ENCODE measurements at places on chromosomes 4 and X.
A peak's percentile ranks its signal among the peaks of the same experiment; 100 is the strongest.

DNA sequence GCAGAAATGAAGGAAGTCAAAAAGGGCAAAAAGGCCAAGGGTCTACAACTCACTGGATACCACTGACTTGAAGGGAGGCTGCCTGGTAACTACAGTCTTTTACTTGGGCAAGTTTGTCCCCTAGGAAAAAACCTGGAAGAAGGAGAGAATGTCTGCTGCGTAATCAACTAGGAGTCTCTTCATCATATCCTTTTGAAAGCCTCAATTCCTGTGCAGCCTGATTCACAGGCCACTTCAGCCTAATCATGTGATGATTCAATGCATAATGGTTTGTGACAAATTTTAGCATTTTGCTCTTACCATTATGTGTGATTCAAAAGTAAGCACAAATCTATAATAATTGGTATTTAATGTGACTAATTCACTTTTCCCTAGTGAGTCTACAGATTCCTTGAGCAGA, 273.6 kb downstream of the FRMPD4 start:
- DNase-seq, result no peak

DNA sequence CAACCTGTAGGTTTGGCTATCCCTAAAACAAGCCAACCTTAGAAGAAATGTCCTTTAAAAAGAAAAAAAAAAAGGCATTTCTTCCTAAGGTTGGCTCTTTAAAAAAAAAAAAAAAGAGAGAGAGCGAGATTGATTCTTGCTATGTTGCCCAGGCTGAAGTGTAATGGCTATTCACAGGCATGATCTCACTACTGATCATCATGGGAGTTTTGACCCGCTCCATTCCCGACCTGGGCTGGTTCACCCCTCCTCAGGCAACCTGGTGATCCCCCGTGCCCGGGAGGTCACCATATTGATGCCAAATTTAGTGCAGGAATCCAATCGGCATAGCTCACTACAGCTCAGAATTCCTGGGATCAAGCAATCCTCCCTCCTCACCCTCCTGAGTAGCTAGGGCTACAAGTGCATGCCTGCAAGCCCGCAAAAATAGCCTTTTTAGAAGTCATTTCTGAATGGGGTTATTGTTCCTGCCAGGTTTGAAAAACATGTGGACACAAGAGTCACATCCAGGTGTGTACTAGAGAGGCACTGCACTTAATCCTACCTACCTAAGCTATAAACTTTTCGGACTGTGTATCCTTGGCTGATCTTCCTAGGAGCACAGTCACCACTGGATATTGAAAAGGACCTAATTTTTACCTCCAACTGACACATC, 61.4 kb upstream of the ZCCHC13 start:
- no peak for DNase-seq

GRCh38 chr4:2906218-2906617, 57.0 kb downstream of the NOP14 start:
- DNase-seq, result no peak

- no peak for DNase-seq
Measured at GRCh38 chr4:41885456-41885855, 49.8 kb upstream of the TMEM33 start.

GRCh38 chr4:81905971-81906370, 434.3 kb upstream of the RASGEF1B start:
- no peak for DNase-seq

- DNase-seq, result no peak
Measured at GRCh38 chr4:147425019-147425418, 55.9 kb upstream of the EDNRA start.

GRCh38 chr4:143354990-143355389, 18.3 kb downstream of the GAB1 start:
- DNase-seq, result no peak

GRCh38 chr4:81606801-81607501, 135.2 kb upstream of the RASGEF1B start:
- DNase-seq, result no peak

DNA sequence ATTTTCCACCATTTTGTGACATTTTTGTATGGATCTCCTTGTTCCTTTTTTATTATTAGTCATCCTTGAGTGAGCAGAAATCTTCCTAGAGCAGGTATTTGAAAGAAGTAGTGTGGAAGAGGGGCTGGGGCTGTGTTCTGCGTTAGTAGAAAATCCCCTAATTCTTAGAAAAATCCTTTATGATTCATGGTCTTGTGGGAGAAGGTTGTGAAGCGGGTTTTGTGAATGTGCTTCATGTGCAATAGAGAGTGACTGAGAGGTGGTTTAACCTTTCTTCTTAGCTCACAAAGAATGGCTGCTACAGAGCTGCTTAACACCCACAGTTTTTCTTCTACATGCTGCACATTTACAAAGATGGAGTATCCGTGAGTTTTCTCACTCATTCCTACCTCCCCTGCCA, 220.5 kb downstream of the IDS start:
- DNase-seq, result no peak

DNA sequence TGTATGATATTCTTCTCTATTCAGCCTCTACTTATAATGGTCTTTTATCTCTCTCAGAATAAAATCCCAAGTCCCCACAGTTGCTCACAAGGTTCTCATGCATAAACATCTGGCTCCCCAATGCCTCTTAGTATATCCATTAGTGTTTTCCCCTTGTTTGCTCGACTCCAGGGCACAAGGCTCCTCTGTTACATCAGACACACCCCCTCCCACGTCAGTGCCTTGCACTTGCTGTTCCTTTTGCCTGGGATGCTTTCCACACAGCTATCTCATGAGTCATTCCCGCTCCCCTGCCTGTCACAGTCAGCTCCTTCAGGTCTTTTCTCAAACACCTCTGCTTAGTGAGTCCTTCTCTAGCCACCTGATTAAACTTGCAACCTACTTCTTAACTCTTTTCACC, 260.2 kb downstream of the IL1RAPL1 start:
- peak; percentile 93 for DNase-seq

- DNase-seq, result no peak
Measured at GRCh38 chr4:169252339-169253112, 18.2 kb downstream of the SH3RF1 start.

DNA sequence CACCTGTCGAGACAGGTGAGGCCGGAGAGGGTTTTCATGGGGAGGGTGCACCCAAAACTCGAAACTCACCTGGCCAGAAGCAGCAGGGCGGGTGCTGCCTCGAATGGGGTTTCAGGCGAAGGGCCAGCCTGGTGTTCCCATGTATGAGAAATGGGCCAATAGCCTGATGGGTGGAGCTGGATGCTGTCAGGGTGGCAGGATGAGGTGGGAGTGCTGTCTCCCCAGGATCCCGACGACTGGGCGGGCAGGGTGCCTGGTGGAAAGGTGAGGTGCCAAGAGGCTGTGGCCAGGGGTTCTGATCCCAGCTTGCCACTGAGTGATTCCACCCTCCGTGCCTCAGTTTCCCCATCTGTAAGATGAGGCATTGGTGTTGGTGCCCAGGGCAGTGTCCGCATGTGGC, 16.8 kb upstream of the SH3TC1 start:
- no peak for DNase-seq

GRCh38 chr4:87322754-87323153, at the start of gene HSD17B13:
Gene HSD17B13, minus strand, starts transcription at chr4:87322882. Its CDS starts 41 bp downstream, at chr4:87322841.
- DNase-seq, result no peak

- no peak for DNase-seq
Measured at GRCh38 chr4:180717451-180718033, 1525.7 kb upstream of the TENM3 start.

DNA sequence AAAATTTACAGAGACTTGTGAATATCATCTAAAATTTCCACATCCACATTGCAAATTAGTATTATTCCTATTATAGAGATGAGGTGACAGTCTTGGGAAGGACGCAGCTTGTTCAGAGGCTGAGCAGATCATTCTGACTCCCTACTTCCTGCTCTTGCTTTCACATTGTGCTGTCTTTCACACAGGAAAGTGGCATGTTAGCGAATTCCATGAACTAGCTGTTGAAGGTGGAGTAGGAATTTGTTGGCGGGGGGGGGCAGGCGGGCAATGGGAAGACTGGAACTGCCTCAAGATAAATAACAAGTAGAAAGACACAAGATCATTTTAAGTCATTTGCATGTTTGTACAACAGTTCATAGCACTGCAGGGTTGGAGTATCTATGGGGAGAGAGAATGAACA, 2.3 kb downstream of the PF4V1 start:
- no peak for DNase-seq

GRCh38 chrX:111180750-111181240, 84.8 kb downstream of the PAK3 start:
- DNase-seq, result no peak

GRCh38 chr4:15740764-15741404, 37.2 kb upstream of the CD38 start:
- DNase-seq, result no peak

GRCh38 chr4:154490583-154491340, 837 bp downstream of the DCHS2 start:
- DNase-seq, result no peak

DNA sequence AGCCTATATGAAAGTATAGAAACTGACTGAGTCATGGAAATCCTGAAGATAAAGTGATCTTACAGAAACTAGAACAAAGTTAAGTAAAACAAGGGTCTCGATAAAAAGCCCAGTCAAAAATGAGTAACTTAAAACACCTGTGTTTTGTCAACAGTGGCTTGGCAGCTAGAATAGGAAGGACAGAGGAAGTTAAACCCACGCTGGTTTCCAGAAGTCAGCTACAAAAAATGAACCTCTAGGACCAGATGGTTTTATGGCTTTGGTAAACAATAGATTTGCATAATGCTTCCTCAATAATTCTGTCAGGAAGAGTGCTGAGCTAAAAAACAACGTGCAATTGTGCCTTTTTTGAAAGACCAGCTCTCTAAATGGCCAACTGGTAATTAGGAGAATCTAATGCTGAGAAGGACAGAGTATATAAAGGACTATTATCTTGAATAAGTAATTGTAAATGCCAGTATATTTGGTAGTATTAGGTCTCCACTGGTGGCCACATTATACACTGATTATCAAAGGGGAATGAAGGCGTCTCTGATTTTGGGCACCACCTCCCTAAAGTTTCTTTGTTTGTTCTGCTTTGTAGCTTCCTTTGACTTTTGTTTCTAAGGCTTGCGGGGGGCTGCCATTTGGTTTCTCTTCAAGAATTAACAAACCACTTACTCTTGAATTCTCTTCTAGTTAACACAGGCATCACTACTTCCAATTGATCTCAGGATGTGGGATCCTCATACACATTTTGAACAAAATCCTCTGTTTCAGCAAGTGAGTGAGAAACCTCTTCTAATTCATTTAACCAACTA, 72.2 kb upstream of the PPP3CA start:
- DNase-seq, result no peak

DNA sequence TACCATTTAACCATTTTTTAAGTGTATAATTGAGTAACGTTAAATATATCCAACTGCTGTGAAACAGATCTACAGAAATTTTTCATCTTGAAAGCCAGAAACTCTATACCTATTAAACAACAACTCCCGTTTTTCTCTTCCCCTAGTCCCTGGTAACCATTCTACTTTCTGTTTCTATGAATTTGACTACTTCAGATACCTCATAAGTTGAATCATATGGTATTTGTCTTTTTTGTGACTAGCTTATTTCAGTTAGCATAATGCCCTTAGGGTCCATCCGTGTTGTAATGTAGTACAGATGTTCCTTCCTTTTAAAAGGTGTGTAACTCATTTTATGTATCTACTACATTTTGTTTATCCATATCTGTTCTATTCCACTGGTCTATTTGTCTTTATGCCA, 48.7 kb downstream of the STAG2 start:
- no peak for DNase-seq

DNA sequence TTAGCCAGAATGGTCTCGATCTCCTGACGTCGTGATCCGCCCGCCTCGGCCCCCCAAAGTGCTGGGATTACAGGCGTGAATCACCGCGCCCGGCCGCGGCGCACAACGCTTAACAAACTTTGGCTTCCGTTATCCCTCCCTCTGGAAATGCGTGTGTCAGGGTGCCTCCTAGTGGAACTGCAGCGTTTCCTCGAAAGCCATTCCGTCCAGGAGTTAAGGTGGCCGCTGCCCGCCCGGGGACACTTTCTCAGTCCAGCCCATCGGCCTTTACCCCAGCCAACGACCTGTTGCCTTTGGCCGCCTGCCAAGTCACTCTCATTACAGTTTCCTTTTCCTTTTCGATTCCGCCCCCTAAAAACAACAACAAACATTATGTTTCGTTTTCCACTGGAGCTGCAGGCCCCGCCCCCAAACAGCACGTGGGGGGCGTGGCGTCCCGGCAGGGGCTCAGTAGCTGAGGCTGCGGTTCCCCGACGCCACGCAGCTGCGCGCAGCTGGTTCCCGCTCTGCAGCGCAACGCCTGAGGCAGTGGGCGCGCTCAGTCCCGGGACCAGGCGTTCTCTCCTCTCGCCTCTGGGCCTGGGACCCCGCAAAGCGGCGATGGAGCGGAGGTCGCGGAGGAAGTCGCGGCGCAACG, at the start of gene HERC5:
Gene HERC5, plus strand, starts transcription at position 450 of the 637 bp plus-strand sequence. Its CDS starts 151 bp downstream, at position 601.
- DNase-seq, result peak; percentile 87

GRCh38 chr4:77538144-77538543, 67.5 kb upstream of the CXCL13 start:
- no peak for DNase-seq

DNA sequence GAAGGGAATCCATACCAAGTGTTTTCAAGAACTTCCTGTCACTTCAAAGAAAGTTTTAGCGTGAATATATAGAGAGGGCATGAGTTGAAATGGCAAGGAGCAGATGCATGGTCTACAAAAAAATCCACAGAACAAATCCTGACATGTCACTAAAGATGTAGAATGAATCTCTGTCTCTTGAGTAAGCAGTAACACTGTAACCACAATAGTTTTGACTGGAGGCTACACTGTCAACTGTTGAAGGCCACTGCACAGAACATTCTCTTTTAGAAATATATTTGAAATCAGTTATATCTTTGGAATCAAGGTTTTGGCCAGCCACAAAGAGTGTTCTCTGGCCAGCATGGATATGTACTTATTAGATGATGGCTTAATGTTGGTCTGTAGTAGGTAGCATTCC, 83.8 kb downstream of the VCX3B start:
- DNase-seq, result no peak

DNA sequence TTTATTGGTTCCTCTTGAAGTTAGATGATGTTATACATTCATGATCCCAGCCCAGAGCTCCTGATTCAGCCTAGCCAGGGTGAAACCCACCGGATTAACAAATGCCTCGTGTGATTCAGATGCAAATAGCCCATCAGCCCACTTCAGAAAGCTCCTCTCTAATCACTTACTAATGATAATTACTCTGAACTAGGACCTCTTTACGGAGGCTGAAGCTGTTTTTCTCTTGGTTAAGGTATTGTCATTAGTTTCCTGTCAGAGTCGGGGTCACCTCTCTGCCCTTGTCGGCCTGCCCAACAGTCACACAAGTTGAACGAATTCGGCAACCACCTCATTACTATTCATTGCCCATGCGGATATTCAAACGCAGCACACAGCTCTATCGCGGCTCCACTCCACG, 36.6 kb downstream of the ZFP42 start:
- DNase-seq, result no peak
